Uterus (tissue), 4 donors: ENCODE measurements at places on chromosomes 1 and 21.

GRCh38 chr1:226728448-226728847 lies 10.6 kb downstream of the ITPKB start:
- no peak for DNase-seq

DNA sequence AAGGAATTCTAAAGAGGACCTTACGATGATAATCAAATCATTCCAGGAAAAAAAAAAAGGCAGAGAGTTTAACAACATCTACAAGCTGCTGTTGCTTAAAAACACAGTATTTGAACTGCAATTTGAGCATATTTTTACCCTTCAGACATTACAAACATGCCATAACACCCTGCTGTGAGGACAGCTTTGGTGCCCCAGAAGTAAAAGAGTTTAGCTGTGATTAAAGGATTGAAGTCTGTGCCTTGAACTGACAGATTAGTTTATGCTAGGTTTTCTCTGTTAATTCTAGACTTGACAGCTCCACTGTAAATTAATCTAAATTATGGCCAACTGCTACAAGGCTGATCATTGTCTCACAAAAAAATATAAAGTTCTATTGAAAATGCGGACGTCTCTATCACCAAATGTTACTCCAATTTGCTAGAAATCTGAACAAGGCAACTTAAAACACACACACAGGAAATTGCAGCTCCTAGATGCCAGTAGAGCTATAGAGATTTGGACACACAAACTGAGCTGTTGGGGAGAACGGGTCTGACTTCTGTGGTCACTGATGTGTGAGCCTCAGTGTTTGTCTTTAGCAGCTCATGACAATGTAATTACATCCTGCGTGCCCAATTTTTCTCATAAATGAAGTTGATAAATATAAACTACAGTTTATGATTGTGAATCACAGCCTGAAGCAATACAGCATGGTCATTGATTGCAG lies 217.9 kb downstream of the NTNG1 start:
- DNase-seq: no peak

DNA sequence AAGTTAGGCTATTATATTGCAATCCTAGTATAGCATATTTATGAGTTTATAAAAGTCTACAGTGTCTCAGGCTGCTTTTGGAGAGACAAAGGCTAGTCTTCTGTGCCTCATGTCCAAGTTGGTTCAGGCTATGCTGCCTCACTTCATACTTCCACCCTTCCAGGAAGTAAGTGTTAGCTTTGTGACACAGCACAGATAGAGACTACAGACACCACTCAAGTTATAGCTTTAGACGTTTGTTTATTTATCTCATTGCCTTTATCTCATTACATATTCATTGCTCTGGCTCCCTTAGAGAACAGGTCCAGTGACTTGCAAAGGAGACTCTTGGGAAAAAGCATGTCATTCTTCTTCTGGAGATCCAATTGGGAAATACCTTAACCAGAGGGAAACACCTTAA lies 22.6 kb upstream of the GBP4 start:
- no peak for DNase-seq

DNA sequence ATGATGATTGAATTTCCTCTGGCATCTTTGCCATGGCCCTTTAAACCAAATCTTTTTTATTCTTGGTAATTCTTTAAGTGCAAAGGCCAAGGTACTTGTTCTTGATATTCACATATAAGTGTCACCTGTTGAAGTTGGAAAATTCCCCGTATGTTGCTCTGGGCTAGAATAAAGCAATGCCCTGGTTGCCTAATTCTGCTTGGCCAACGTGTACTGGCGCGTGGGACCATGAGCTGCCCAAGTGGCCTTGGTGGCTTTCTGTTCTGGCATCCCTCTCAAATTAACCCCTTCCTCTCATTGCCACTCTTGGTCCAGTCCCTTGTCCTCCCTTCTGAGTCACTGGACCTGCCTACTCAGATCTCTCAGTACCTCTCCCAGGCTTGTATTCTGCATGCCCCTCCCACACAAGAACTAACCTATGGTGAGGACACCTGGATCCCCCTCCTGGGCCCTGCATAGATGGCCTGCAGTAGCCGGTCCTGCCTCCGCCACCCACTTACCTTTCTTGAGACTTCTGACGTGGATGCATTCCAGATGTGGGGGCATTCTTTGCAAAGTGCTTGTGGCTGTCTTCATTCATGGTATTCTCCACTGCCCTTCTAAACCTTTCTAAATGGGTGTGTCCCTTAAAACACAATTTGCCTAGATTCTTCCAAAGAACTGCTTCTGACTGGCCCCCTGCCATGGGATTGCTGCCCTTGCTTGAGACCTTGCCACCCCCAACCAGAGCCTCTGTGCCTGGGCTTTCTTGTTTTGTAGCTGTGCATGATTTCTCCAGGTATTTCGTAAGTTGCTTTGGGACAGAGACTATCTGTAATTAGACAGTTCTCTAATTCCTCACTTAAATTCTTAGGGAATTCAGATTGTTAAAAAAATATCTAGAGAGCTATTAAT lies 152.4 kb downstream of the GALNT2 start:
- no peak for DNase-seq
